ENCODE measurements at places on chromosomes 3 and 15.

GRCh38 chr3:106182950-106183511 is 314.2 kb upstream of the CBLB start:
- DNase-seq: no peak

- DNase-seq: no peak
These were observed 111.1 kb downstream of the FMN1 start for GRCh38 chr15:33083232-33084081.

- no peak for DNase-seq
These were observed 32.7 kb downstream of the HDGFL3 start for GRCh38 chr15:83174891-83175290.

DNA sequence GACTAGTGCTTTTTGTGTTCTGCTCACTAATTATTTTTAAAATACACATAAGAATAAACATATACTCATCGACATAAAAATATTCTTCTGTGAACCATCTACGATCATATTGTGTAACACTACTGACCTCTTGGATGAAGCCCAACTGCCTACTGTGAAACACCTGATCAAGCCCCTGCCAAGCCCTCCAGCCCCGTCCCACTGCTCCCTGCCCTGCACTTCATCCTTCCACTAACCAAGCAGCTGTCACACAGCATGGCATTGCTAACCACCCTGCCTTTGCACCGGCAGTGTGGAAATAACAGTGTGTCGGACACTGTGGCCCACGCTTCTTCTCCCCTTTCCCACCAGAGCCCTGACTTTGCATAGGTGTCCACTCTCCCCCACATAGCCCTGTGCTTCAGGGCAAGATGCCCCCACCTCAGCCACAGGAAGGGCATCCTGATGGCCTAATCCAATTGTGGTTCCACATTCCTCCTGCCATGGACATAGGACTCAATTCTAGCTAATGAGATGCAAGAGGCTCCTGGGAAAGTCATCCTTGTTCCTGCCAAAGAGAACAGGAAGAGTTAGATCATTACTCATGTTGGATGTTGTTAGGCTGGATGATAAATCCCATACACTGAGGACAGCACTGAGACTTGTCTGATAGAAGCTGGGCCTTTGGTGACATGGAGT is 35.0 kb upstream of the ARID3B start:
- no peak for DNase-seq

GRCh38 chr3:113279686-113280085 is 68.3 kb downstream of the BOC start:
- no peak for DNase-seq

DNA sequence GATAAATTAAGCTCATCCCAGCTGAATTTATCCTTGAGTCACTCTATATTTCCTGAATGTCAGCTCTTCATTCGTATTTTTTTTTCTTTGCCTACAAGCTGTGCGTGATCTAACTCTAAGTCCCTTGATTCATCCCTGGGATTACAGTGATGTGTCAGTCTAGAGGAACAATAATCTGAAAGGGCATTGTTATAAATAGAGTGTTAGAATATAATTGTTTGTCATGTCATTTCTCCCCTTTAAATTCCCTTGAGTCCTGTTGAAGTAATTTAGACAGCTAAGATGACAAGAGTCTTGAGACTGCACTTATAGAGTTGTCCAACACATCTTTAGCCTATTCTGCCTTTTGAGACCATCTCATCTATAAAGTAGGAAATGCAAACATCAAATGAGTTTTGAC is 621.8 kb downstream of the ZIC1 start:
- DNase-seq: no peak
